ENCODE measurements at places on chromosomes 16 and 17.

GRCh38 chr16:86374603-86375130 lies 135.7 kb upstream of the FOXF1 start:
- no peak for DNase-seq

DNA sequence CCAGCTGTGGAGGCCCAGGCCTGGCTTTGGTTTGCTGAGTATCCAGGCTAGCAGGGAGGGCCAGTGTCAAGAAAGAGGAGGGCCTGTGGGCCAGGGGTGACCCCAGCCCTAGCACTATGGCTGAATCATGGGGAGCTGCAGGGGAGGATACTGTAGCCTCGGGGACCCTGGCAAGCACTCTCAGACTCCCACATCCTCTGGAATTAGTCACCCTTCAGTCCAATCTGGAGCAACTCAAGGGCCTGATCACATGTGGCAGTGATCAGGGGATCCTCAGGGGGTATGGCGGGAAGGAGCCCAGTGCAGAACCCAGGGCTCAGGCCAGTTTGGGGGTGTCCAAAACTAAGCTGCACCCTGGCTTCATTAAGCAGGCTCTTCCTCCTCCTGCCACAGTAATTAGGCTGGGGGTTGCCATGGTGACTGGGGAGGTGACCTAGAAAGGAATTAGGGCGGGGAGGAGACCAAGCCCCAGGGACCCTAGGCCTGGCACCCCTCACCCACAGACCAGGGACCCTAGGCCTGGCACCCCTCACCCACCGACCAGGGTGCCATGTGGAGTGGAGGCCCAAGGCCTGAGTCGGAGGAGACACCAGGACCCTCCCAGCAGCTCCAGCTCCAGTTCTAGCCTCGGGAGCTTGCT lies 5.8 kb downstream of the NLGN2 start:
- no peak for DNase-seq

DNA sequence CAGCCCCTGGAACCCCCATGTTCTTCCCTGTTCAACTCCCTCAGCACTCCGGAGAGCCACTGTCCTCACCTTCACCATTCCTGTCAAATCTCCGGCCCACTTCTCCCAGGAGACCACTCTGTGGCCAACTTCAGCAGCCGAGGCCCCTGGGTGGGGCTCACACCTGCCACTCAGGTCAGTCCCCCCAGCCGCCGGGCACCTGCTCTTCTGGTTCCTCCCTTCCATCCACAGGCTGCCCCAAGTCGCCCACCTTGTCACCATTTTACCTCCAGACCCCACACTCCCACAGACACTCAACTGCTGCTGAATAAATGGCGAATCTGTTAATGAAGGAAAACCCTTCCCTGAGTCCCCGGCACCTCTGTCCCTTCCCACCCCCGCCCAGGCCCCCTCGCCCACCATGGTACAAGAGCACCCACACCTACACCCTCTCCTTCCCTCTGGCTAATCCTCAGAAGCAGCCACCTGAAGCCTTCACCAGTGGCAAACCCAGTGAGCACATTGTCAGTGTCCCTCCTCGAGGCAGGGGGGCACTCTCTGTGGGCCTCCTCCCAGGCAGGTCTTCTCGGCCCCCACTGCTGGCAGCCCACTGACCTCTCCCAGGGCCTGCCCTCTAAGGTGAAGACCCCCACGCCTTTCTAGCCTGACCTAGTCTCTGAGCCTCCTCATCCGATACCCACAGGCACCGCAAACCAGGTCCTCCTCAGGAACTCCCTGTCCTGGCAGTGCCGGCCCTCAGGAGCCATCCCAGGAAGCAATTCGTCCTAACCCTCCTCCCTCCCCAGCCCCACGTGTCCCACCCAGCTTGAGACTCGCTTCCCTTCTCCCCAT lies 8.2 kb downstream of the CANT1 start:
- no peak for DNase-seq

GRCh38 chr16:11200592-11200991 lies 55.4 kb downstream of the SOCS1 start:
- DNase-seq, result no peak

DNA sequence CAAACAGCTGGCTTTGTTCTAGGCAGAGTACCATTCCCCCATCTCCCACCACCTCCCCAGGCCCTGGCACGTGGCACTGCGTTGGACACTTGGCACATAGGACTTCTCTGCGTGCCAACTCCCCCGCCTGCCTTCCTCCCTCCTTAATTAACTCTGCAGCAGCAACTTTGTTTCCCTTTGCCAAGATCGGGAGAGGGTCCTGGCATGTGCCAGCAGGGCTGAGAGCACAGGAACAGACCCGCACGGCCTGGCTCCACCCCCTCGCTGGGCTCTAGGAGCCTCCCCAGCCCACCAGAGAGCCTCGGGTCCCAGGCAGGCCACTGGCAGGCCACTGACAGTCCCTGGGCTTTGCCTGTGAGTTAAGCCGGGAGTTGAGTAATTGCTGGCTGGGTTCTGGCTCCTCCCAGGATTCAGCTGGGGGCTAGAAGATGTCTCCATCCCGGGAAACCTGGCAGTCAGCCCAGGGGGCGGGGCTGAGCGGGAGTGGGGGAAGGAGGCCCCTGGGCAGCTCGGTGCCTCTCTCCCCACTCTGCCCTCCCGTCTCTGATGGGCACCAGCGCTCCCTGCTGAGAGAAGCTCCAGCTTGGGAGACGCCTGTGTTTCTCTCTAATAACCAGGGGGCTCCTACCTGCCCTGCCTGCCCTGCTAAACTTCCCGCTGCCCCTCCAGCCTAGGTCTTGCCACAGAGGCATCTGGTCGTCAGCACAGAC lies 224.0 kb upstream of the TNRC6C start:
- peak; percentile 67 for DNase-seq

DNA sequence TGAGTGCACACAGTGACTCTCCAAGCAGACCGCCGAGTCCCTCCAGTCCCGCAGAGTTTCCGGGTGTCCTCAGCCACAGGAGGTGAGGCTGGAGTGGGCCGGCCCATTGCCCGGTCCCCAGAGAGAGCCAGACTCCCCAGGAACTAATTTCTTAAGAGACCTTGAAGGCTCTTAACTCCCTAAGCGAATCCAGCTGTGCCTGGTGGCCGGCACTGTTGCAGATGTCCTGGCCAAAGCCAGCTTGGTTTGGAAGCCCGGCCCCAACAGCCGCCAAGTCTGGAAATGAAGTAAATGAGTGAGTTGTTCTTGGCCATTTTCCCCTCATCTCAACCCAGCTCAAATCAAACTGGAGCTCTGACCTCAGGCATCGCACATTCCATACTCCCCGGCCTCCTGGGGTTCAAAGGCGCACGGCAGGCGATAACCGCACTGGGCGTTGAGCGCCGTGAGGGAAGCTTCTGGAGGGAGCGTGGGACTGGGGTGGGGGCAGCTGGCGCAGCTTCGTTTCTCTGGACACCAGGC lies 42.0 kb downstream of the CMIP start:
- DNase-seq, result peak; percentile 27

- no peak for DNase-seq
Measured at GRCh38 chr17:6491071-6491700, 46.9 kb downstream of the PIMREG start.

DNA sequence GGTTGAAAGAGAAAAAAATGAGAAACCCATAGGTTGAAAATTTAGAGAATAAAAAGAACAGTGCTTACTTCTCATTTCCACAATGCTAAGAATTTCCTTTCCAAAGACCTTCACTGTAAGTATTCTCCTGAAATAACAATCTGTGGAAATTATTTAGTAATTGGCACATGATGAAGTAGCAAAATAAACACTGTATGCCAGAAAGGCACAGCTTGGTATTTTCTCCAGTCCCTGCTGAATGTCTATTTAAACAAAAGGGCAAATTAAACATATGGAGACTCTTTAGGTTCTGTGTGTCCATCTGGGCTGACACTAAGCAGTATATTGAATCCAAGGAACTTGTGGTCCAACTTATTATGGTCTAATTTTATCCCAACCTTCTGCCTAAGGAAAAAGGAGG lies 46.1 kb downstream of the CHCT1 start:
- no peak for DNase-seq

DNA sequence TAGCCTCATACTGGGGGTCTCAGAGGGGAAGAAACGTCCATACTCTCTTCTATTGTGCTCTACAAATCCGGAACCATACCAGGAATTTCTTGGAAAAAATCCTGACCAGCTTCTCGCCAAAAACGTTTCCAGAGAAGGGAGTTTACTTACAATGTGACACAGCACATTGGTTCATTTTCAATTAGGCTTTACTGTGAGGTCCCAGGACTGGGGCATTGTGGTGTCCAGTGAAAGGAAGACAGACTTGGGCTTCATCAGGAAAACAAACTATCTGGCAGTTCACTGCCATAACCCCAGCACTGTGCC lies 14.7 kb downstream of the MPP2 start:
- no peak for DNase-seq

DNA sequence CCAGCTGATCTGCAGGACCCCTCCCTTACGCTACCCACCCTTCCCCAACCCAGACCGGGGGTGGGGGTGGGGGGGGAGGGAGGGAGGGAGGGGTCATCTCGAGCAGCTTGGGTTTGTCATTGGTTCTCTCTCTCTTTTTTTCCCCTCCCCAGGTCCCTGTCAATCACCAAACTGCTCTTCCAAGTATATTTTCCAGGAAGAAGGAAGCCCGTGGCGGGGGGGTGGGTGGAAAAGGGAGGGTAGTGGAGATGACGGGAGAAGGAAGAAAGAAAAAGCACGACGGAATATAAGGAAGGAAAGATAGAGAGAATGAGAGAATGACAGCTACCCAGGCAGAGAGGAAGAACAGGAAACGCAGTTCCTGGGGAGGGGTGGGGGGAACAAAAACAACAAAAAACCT lies 17.9 kb downstream of the SALL1 start:
- DNase-seq, result no peak
